ENCODE measurements at places on chromosomes 7 and 10.

GRCh38 chr7:76009672-76010600 is 15.5 kb upstream of the TMEM120A start:
- no peak overlapping the region for H3K4me3 ChIP-seq
- H3K27ac ChIP-seq, result peak overlapping the region; percentile 75
- peaks cover 28% of the 10 kb centered on the region for H3K4me1 ChIP-seq
- H3K27me3 ChIP-seq, result no peaks in the 10 kb centered on the region

- H3K27ac ChIP-seq, result no peak overlapping the region
- peaks cover 9% of the 10 kb centered on the region for H3K4me1 ChIP-seq
- no peaks in the 10 kb centered on the region for H3K27me3 ChIP-seq
- H3K4me3 ChIP-seq, result no peak overlapping the region
- no peak for DNase-seq
- no peaks in the 10 kb centered on the region for H3K36me3 ChIP-seq
Measured at GRCh38 chr7:68425377-68425776, 1172.9 kb upstream of the AUTS2 start.

GRCh38 chr10:70048030-70048723 is 4.5 kb upstream of the MACROH2A2 start:
- no peaks in the 10 kb centered on the region for H3K36me3 ChIP-seq
- no peaks in the 10 kb centered on the region for H3K27me3 ChIP-seq
- no peak for DNase-seq
- peaks cover 3% of the 10 kb centered on the region for H3K4me1 ChIP-seq
- H3K4me3 ChIP-seq, result no peak overlapping the region

GRCh38 chr10:4867520-4868356 is 41.7 kb downstream of the AKR1E2 start:
- no peaks in the 10 kb centered on the region for H3K36me3 ChIP-seq
- H3K27ac ChIP-seq, result peak overlapping the region; percentile 71
- no peaks in the 10 kb centered on the region for H3K27me3 ChIP-seq
- peak overlapping the region; percentile 10 for H3K4me3 ChIP-seq

DNA sequence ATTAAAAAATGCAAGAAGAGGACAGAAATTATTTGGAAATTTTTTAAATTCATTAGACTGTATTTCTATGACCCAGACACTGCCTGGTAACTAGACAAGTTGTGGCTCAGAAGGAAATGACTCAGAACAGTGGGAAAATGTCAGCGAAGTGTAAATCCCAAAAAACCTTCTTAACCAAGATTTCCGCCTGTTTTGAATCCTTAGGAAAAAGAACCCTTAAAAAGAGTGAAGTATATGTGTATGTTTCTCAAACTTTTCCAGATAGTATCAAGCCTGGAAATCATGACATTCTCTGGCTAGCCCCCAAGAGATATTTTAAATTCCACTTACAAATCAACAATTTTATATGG is 42.7 kb upstream of the PLXNA4 start:
- no peaks in the 10 kb centered on the region for H3K27me3 ChIP-seq
- DNase-seq, result no peak
- no peaks in the 10 kb centered on the region for H3K36me3 ChIP-seq
- H3K27ac ChIP-seq, result no peak overlapping the region
- H3K4me1 ChIP-seq, result peaks cover 6% of the 10 kb centered on the region

GRCh38 chr10:48361176-48361575 is 54.7 kb downstream of the MAPK8 start:
- H3K27me3 ChIP-seq, result no peaks in the 10 kb centered on the region
- H3K4me3 ChIP-seq, result no peak overlapping the region
- H3K27ac ChIP-seq, result no peak overlapping the region
- H3K36me3 ChIP-seq, result no peaks in the 10 kb centered on the region
- peaks cover 13% of the 10 kb centered on the region for H3K4me1 ChIP-seq

GRCh38 chr10:36023939-36024338 is 381.8 kb upstream of the FZD8 start:
- H3K27ac ChIP-seq, result no peak overlapping the region
- no peak overlapping the region for H3K4me3 ChIP-seq
- H3K4me1 ChIP-seq, result peaks cover 7% of the 10 kb centered on the region
- no peaks in the 10 kb centered on the region for H3K36me3 ChIP-seq
- DNase-seq, result peak; percentile 7
- no peaks in the 10 kb centered on the region for H3K27me3 ChIP-seq

DNA sequence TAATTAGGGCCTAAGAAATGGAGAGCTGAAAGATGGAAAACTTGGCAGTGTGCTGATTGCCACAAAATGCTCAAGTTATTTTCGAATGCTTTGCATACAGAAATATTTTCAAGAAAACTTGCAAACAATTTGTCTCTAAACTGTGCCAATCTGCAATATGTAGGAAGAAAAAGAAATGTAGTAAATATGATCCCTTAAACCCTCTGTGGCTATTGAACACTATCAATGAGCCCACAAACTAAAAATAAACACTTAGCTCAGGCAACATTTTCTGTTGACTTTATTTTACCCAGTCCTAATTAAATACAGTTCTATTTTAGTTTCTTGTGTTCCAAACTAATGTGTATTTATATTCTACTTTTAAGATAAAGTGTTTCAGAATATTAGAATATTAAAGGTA is 342.1 kb downstream of the SEMA3D start:
- DNase-seq, result no peak
- no peaks in the 10 kb centered on the region for H3K4me1 ChIP-seq
- H3K27ac ChIP-seq, result no peak overlapping the region
- no peaks in the 10 kb centered on the region for H3K27me3 ChIP-seq
- no peaks in the 10 kb centered on the region for H3K36me3 ChIP-seq

GRCh38 chr7:57427146-57427545 is 22.8 kb upstream of the ZNF716 start:
- no peak overlapping the region for H3K27ac ChIP-seq
- no peaks in the 10 kb centered on the region for H3K27me3 ChIP-seq
- H3K4me3 ChIP-seq, result no peak overlapping the region
- no peaks in the 10 kb centered on the region for H3K36me3 ChIP-seq
- H3K4me1 ChIP-seq, result no peaks in the 10 kb centered on the region

DNA sequence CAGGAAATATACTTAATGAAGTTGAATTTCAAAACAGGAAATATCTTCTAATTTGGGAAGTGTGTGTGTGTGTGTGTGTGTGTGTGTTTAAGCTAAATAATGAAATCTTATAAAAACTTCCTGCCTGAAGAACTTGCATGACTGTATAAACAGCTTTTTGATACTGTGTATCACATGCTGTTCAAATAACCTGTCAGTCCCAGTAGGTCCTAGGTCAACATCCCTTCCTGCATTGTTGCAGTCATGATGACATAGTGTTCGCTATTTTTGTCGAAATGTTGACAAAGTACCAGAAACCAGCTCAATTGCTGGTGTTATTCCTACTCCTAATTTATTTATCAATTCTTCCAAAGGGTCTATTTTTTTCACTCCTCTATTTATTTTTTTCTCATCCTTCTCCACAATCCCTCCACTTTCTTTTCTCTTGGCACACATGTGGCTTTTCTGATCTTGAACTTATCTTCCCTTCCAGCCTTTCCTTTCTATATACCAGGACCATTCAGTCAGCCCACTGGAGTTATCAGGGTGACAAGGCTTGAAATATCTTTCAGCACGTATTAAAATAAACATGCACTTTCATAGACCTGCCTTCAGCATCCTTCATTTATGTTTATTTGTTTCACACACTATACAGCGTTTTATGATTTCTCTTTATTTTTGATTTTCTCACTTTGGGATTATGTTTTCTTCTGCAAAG is 115.8 kb downstream of the PLXDC2 start:
- no peak overlapping the region for H3K4me3 ChIP-seq
- DNase-seq, result no peak
- H3K36me3 ChIP-seq, result no peaks in the 10 kb centered on the region
- H3K4me1 ChIP-seq, result peaks cover 52% of the 10 kb centered on the region
- H3K27ac ChIP-seq, result peak overlapping the region; percentile 76

Measured in thoracic aorta (tissue), 2 donors.